ENCODE measurements at places on chromosomes 11 and 22. TPM values are rescaled to one million over a fixed set of nuclear protein-coding genes. Genes with fewer than 3 reads are reported as not detected.

- H3K27me3 ChIP-seq = no peaks in the 10 kb centered on the region
- no peaks in the 10 kb centered on the region for H3K4me1 ChIP-seq
- H3K4me3 ChIP-seq = no peak overlapping the region
- H3K27ac ChIP-seq = no peak overlapping the region
- DNase-seq = no peak
Observed at GRCh38 chr22:37526376-37526775, 7.2 kb upstream of the CARD10 start.

GRCh38 chr11:22774716-22775115 lies 54.9 kb downstream of the SVIP start:
- H3K27ac ChIP-seq = no peak overlapping the region

The CYTH4 gene
- total RNA-seq = 4.7 TPM

The OR10AG1 gene
- total RNA-seq = not detected

The GAL3ST1 gene
- total RNA-seq = 1.1 TPM

All from prostate gland (tissue), 2 donors.